ENCODE measurements at places on chromosomes 5 and 9.

DNA sequence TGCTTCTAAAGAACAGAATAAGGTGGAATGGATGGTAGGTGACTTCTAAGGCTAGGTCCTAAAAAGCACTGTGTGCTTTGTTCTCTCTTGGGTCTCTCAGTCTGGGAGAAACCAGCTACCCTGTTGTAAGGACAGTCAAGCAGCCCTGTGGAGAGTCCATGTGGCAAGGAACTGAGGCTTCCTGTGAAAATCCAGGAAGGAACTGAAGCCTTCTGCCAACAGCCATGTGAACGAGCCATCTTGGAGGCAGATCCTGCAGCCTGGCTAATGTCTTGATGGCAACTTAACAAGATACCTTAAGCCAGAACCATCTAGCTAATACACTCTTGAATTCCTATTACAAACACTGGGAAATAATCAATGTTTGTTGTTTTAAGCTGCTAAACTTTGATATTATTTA is 100.1 kb upstream of the PCA3 start:
- DNase-seq, result no peak

DNA sequence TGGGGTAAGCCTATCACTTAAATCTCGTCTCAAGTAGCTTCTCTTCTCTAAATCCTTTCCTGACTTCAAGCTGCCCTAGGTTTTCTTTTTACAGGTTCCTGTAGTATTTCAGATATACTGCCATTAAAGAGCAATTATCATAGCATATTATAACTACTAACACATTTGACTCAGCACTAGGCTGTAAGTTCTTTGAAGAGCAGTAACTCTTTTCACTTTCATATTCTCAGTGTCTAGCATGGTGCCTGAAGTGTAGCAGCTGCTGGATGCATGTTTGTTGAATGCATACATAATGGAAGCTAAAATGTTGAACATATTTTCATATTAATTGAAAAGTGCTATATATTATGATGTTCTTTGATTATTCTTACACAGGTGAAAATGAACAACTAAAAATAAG is 22.5 kb downstream of the CCDC152 start:
- no peak for DNase-seq

DNA sequence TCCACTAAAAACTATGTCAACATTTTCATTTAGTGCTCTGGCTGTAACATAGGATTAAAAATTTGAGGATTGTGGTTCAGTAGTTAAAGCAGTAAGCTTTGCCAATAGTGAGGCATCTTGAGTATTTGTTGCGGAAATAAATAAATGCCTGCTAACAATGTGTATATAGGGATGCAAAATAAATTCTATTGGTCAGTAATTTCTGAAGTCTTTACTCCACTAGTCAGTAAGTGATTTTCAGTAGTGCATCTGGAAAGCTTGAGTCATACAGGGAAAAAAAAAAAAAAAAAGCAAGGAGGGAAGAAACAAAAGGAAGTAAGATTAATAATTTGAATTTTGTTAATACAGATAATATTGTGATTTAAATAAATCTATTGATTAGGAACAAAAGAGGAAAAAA is 21.0 kb downstream of the NIPBL start:
- DNase-seq, result peak; percentile 3

DNA sequence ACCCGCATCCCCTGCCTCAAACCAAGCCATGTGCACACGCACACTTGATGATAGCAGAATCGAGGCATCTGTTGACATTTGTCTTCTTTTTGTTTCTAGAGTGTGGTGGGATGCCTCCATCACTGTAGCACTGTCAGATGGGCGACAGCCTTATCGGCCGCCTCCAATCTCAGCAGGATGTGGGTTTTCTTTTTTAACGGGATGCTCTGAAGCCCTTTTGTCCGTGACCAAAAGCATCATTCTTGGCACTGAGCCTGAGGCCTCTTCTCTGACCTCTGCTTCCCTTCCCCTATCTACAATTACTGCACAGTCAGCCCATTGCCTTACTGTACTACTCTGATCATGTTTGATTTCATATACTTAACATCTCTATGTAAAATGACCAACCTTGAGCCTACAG is 78.3 kb downstream of the LMNB1 start:
- no peak for DNase-seq

DNA sequence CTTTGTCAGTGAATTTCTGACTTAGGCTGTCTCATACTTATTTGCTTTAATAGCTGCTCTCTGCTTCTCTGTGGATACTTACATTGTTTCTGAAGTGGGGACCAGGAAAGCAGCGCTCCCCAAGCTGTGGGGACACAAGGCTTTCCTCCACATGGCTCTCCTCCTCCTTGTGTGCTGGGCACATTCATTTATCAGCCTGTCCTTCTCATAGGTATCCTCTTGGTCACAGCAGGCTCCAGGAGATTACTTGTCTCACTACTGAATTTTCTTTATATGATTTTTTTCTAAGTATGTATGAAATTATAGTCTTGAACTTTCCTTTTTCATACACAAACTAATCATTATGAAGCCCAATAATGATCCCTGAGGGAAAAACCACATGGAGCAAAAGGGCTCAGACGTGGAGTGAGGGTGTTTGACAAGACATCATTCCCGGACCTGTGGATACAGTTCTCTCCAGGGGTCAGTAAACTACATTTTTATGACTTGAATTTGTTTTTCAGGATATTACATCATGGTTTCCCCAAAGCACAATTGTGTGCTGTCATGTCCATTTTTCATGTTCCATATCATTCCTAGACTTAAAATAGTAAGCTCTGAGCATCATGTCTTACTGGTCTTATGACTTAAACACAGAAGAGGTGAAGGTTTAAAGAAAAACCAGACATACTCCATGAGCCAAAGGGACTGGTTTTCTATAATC is 234.5 kb downstream of the PCSK1 start:
- no peak for DNase-seq

GRCh38 chr9:19931098-19931890 is 142.5 kb upstream of the SLC24A2 start:
- DNase-seq, result no peak

- no peak for DNase-seq
Observed at GRCh38 chr5:167413506-167413905, 877.9 kb upstream of the WWC1 start.

DNA sequence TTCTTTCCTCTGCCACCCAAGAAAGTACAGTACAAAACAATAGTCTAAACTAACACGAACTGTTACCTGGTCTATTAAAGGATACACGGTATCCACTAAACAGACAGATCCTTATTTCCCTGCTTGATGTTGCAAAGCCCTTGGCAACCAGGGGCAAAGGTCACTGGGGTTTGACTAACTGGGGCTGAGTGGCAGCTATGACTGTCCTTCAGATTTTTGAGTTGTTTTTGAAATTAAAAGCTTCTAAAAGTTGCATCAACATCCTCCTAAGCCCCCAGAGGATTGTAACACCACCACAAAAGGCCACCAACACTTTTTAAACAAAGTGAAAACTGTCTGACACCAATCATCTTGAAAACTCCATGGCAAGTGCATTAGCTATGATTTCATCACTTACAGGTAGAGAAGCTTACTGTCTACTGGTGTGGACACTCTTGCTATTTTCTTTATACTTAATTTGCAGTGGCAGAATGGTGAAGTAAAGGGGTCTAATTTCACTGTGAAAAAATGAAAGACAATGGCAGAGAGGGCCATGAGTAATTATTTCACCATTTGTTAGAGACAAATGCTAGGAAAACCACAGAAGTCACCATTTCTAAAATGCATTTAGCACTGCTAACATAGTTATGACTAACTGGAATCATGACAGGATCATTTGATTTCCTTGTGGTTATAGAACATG is 292.4 kb downstream of the EFNA5 start:
- no peak for DNase-seq

GRCh38 chr5:104512063-104512825 is 949.7 kb upstream of the NUDT12 start:
- DNase-seq, result no peak

DNA sequence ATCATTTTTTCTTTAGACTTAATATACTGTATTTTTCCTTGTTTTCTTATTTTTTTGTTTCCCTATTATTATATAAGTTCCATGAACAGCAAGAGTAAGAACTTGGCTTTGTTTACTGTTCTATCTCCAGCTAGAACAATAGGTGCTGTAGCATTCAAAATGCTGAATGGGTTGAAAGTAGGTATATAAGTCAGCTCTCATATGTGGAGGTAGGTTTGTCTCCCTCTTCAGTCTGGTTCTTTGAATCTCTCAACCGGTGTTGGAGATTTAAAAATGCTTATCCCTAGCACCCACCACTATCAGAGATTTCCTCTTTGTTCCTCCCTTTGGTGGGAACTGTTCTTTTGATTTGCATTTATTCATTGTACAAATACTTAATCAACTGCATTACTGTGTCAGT is 87.5 kb upstream of the FSD1L start:
- DNase-seq, result no peak

- DNase-seq, result no peak
Observed at GRCh38 chr5:127410959-127411358, 106.5 kb upstream of the PRRC1 start.

- peak; percentile 54 for DNase-seq
Observed at GRCh38 chr5:165630261-165630778, 2124.9 kb downstream of the MAT2B start.

DNA sequence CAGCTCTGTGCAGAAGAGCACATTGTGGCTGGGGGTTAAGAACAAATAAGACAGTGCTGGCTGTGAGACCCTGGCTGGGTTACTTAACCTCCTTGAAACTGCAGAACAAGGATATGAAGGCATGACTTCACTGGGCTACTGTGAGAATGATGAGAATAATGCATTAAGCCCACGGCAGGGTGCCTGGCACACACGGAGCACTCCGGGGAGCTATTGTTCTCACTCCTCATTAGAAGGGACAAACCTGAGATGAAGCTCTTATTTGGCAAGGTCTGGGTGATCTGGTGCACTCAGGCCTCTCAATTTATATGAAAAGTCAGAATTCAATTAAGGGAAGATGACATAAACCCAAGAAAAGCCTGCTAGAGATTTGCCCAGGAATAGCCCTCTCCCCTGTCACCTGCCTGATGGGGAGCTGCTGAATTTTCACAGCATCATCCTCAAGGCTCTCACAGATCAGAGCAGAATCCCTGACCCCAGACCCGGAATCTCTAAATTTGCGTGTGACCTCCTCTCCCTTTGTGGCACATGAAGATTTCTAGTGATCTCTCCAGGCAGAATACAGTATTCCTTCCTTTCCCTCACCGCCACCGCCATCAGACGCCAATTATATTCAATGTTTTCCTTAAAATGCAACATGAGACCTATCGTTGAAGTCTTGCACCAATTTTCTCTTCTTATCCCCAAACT is 102.1 kb downstream of the COL23A1 start:
- DNase-seq, result no peak

DNA sequence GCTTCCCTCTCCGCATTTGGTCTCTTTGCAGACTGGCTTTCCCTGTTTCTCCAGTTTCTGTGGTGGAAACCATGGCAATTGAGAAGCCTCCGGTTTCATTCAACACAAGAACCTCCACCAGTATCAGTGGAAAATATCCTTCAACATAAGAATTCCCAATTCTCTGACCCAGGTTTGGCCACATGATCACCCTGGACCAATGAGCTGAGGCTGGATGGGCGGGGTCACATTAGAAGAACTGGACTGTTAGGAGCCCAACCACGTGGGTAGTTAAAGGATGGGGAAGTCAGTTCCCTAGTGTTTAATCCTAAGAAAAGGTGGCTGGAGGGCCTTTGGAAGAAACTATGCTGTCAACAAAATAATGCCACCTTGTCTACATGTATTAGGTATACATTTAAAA is 336.3 kb downstream of the DMRT2 start:
- DNase-seq, result no peak

- DNase-seq, result no peak
Observed at GRCh38 chr5:91177639-91178038, 205.5 kb downstream of the ARRDC3 start.

GRCh38 chr5:76358-77169 is 15.4 kb upstream of the PLEKHG4B start:
- no peak for DNase-seq

DNA sequence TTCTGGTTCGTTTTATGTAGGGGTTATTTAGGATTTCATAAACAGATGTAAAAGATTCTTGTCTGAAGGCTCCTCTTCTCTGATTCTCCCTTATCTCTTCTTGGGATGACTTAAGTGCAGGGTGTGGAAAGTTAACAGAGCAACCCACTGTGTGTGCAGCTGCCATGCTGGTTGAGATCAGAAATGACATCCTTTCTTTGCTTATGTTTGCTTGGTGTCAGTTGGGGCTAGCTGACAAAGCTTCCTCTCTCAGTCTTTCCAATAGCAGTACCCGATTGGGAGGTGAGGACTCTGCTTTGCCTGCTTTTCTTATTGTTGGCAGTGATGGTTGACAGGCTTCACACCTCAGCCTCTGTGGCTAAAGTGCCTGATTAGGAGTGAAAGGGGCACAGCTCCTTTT is 26.5 kb downstream of the OGN start:
- no peak for DNase-seq

GRCh38 chr9:80964374-80964773 is 725.0 kb downstream of the TLE1 start:
- no peak for DNase-seq

GRCh38 chr9:8907868-8908267 is 1108.3 kb upstream of the DMAC1 start:
- peak; percentile 40 for DNase-seq

DNA sequence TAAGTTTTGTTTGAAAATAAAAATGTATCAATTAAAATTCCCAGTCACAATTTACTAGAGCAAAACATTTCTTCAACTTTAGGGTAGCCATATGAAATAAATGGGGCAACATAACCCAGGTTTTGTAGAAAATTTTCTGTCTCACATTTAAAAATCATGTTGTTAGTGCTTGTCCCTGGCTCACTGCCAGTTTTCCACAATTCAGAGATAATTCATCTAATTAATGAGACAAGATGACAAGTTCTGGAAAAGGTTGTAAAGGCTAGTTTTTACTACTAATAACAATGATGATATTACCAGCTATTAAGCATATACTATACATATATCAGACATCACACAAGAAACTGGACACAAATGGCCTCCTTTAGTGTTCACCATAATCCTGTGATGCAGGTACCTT is 45.9 kb downstream of the MEGF9 start:
- DNase-seq, result no peak

DNA sequence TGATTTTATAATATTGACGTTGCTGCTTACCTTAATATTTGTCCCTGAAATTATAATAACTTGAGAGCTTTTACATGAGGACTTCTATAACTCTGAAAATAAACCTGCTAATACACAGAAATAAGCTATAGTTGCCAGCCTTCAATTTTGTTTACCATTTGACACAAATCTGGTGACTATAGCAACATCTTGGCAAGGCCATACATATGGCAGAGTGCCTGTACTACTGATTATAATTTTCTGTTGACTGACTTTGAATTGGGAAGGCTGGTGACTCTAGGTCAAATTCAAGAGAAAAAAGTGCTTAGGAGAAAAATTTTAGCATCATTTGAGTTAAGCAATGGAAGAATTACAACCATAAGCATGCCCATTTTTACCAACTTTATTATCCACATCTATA is 581.4 kb upstream of the PTPRD start:
- no peak for DNase-seq

- no peak for DNase-seq
Observed at GRCh38 chr9:70823284-70823683, 298.1 kb downstream of the TRPM3 start.

Data from ACHN (cell line).